ENCODE measurements at places on chromosomes 7 and 10.

DNA sequence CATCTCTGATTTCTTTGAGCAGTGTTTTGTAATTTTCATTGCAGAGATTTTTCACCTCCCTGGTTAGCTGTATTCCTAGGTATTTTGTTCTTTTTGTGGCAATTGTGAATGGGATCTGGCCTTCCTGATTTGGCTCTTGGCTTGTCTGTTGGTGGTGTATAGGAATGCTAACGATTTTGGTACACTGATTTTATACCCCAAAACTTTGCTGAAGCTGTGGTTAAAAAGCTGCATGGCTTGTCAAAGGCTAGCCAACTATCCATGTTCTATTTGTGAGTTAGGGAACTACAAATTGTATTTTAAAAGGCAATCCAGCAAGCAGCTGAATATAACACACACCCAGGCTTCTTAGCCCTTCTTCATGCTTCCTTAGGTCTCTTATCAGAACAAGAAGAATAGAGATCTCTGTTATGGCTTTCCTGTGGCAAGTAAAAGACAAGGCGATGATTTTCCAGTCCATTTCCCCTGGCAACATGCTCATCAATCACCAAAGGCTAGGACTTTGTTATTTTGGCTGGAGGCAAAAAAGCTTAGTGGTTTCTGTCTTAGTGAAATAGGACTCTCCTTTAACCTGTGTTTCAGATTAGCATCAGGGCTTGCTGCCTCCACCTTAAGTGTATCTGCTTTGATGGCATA, 77.5 kb downstream of the CDK6 start:
- no peak for DNase-seq

- DNase-seq: no peak
Measured at GRCh38 chr7:140677496-140677895, 4.8 kb downstream of the ADCK2 start.

- no peak for DNase-seq
Measured at GRCh38 chr10:24703700-24704099, 20.0 kb downstream of the ARHGAP21 start.

DNA sequence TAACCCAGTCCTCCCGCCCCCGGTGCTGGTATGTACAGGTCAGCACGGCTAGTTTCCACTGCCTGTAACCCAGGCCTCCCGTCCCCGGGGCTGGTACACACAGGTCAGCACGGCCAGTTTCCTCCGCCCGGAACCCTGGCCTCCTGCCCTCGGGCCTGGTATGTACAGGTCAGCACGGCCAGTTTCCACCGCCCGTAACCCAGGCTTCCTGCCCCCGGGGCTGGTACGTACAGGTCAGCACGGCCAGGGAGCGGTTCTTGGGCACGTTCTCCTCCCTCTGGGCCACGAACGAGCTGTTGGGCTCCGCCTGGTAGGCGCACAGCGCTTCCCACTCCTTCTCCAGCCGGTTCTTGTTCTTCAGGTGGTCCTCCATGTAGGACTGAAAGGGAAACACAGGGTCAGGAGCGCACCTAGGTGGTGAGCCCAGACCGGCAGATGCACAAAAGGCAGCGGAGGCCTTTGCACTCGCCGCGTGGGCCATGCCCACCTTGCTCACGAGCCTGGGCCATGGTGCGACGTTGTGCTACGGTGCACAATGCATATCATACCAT, 284.4 kb downstream of the DNAJB6 start:
- DNase-seq: no peak

GRCh38 chr7:106019470-106019820, 56.4 kb downstream of the CDHR3 start:
- peak; percentile 82 for DNase-seq

DNA sequence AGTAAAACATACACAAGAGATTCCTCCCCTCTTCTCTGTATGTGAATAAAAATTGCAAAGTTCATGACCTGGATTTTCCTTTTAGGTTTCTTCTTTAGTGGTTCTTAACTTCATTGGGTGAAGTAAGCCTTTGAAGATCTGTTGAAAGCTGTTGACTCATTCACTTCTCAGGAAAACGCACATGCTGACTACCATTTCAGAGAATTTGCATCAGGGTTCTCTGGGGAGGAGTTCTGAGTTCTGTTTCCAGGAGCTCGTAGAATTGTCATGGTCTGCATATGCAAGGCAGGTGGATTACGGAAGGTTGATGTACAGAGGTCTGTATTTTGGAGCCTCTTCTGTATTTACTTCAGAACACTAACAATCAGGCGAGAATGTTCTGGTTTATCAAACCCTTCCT, 962 bp upstream of the SLC26A4 start:
- no peak for DNase-seq

- no peak for DNase-seq
Measured at GRCh38 chr10:103958996-103959395, 7.9 kb upstream of the SLK start.

DNA sequence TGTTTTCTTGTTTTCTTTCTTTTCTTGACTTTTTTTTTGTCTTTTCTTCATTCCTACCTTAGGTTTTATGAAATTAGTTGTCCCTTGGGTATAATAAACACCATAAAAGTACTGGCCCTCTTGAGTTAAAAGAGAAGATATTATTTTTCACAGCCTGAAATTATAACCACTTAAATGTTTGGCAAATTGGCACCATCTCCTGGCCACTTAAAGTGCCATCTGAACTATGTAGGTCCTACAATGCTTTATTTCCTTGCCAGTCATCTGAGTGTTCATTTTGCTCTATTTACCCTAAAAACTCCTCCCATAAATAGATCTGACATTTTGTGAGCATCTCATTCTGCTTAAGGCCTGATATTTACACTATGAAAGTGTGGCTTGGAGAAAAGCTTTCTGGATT, 98.9 kb upstream of the PRKCQ start:
- DNase-seq: no peak

- no peak for DNase-seq
Measured at GRCh38 chr10:5659702-5660528, 6.5 kb downstream of the ASB13 start.

GRCh38 chr7:101606498-101606923, 22.6 kb downstream of the MYL10 start:
- DNase-seq: no peak

DNA sequence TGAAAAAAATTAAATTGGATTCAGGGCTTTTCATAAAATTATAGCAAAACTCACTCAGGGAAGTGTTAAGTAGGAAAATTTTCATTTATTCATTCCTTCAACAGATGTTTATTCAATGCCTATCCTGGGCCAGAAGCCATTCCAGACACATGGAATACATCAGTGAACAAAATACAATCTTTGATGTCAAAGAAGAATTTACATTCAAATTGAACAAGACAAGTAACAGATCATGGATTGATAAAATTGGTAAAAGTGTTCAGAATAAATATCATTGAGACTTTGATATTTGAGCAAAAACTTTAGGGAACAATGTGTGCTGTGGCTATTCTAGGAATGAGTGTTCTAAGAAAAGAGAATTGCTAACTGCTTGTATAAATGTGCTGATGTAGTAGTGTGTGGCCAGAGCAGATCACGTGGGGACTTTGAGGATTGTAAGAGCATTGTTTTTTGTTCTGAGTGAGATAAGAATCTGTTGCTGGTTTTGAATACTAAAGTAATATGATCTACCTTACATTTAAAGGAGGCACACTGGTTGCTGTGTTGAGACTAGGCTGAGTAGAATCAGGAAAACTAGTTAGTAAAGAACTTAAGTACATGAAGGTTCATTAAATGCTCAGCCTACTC, 957.2 kb downstream of the PCDH15 start:
- peak; percentile 0 for DNase-seq

DNA sequence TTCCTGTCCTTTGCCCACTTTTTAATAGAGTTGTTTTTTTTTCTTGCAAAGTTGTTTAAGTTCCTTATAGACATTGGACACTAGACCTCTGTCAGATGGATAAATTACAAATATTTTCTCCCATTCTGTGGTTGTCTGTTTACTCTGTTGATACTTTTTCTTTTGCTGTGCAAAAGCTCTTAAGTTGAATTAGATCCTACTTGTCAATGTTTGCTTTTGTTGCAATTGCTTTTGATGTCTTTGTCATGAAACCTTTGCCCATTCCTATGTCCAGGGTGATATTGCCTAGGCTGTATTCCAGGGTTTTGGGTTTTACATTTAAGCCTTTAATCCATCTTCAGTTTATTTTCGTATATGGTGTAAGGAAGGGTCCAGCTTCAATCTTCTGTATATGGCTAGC, 76.9 kb upstream of the AGR3 start:
- no peak for DNase-seq

GRCh38 chr10:10788761-10789160, 228.9 kb upstream of the CELF2 start:
- DNase-seq: no peak

DNA sequence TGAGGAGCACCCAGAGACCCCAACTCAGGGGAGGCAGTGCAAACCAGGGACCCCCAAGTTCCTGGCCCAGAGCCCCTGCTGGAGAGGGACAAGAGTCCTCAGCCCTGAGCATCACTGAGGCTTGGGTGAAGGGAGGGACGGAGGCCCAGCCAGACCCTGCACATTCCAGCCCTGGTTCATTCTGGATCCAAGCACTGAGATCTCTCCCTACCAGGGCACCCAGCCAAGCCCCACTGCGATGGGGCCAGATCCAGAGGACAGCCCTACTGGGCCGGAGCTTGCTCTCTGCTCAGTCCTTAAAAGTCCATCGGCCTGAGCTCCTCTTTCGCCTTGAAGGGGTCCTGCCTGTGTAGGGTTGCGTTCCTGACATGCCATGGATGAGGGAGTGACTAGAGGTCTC, 40.5 kb upstream of the RABGEF1 start:
- no peak for DNase-seq

- no peak for DNase-seq
Measured at GRCh38 chr7:81007051-81007450, 88.2 kb upstream of the SEMA3C start.

DNA sequence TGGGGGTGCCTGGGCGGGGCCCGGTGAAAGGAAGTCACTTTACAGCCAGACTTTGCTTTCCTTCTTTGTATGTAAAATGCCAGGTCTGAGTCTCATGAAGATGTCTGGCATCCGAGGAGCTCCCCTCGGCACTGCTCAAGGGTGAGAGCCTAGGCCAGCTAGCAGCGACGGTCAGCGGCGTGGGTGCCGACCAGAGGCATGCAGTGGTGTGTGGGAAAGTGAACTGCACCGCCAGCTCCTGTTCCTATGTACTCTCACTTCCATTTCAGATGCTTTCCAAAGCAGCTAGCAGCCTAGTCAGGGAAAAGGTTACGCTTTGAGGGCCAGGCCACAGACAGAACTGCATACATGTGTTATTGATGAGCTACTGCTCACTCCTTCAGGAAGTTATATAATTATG, 172.8 kb downstream of the ZMYND11 start:
- no peak for DNase-seq

GRCh38 chr10:109887243-109887642, 36.1 kb downstream of the XPNPEP1 start:
- DNase-seq: no peak

GRCh38 chr7:37476428-37476827, 27.8 kb upstream of the ELMO1 start:
- DNase-seq: no peak

GRCh38 chr7:95716357-95717122, 55.8 kb upstream of the DYNC1I1 start:
- no peak for DNase-seq

DNA sequence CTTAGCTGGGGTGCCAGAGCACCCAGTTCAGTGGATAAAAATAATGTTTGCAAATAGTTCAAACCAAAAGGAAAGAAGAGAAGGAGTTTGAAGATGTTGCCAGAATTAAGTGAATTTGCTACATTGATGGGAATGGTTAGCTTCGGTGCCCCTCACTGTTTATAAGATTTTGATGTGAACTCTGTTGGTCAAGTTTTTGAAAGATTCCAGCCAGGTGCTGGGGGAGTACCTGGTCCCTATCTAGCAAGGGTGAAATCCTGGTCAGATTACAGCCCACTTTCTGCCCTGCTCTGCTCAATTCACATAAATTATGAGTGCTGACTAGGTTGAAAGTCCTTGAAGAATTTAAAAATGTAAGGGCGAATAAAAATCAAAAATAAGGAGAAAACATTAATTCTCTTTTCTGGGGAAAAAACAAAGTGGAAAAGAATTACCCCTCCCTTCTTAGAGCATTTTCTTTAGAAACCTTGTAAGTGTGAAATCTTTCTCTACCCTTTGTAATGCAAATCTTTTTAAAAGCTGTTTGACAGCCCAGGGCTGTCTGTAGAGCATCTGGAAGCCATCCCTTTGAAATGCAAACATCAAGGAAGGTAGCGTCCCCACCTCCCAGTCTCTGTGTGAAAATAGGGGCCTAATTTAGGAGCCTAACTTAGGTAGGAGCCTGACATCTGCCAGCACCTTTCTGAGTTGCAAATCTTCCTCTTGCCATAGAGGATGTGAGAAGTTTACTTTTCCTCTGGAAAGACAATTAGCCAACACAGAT, 1.4 kb upstream of the GIMAP5 start:
- DNase-seq: no peak

DNA sequence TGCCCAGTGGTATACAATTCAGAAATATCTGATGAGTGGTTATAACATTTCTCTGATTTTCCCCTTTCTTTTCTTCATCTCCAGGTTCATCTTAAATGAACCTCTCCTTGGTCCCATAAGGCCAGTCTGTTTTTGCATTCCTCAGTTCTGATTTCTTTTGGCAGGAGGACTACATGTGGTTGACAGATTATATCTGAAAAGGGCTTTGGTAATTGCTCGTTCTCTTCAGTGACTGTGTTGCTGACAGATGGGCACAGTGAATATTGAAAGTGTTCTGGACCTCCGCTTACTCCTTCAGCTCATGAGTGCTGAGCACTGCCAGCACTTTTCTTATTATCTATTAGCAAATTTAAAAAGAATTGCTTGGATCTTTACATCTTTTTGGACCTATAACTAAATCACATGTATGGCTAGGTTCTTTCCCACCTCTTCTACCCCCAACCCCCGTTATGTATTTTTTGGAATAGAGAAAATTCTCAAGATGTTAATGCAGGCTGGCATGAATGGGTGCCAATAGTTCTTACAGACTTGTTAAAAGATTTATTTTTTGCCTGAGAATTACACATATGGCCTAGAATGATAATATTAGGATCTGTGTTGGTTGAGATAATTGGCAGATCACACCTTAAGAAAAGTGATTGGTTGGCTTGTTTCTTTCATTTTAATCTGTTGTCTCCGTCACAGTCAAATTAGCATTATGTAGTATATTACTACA, 323.0 kb downstream of the EXOC4 start:
- no peak for DNase-seq

DNA sequence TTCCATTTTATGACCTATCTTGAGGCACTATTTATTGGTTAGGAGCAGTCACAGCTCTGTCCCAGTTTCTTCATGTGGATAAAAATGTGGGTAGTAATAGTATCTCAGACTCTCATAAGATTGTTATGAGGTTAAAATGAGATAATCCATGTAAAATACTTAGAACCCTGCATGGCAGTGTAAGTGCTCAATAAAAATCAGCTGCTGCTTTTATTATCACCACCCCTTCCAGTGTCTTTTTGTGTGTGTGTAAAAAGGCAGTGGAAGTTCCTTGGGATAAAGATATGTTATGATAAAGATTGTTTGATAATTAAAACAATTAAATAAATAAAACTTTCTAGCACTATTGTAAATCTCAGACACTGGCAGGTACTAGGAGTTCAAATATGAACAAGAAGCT, 15.5 kb downstream of the TES start:
- DNase-seq: no peak

GRCh38 chr7:91286432-91286831, 22.2 kb downstream of the FZD1 start:
- peak; percentile 95 for DNase-seq
